EH (cell line): ENCODE measurements at places on chromosomes 4 and X.

GRCh38 chrX:118286066-118286762 lies 59.7 kb upstream of the WDR44 start:
- DNase-seq, result no peak

DNA sequence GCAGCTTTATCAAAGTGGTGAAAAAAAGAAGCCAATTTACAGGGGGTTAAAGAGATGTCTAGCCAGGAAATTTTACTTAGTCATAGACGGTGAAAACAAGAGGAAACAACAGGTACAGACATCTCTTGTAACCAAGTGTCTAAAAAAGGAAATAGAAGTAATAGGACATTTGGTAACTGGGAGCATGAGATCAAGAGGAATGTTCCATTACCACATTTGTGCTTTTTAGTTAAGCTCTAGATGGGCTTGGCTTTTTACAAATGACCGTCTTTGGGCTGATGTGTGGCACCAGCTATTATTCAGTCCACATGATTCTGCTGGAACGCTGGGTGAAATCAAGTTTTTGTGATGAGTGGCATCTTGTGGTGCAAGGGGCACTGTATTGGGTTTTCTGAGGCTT lies 179.5 kb downstream of the SMIM20 start:
- DNase-seq, result no peak

DNA sequence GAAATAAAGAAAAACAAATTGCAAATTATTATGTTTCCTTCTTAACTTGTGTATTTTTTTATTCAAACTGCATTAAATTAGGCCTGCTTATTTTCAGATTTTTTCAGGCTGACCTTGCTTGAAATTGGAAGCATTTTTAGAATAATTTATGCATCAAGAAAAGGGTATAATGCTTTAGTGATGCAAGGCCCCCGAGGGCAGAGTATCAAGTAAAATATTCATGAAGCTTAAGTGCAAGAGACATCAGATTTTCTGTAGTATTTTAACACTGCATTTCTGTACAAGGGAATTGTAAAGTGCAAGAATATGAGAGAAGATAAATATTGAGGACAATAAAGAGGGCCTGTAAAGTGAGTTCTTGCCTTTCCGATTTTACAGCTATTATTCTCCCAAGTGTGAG lies 485.8 kb upstream of the ATOH1 start:
- no peak for DNase-seq

GRCh38 chr4:120277391-120277790 lies 210.7 kb upstream of the MAD2L1 start:
- DNase-seq, result no peak

- peak; percentile 54 for DNase-seq
Measured at GRCh38 chr4:4763822-4764557, 95.5 kb upstream of the MSX1 start.

DNA sequence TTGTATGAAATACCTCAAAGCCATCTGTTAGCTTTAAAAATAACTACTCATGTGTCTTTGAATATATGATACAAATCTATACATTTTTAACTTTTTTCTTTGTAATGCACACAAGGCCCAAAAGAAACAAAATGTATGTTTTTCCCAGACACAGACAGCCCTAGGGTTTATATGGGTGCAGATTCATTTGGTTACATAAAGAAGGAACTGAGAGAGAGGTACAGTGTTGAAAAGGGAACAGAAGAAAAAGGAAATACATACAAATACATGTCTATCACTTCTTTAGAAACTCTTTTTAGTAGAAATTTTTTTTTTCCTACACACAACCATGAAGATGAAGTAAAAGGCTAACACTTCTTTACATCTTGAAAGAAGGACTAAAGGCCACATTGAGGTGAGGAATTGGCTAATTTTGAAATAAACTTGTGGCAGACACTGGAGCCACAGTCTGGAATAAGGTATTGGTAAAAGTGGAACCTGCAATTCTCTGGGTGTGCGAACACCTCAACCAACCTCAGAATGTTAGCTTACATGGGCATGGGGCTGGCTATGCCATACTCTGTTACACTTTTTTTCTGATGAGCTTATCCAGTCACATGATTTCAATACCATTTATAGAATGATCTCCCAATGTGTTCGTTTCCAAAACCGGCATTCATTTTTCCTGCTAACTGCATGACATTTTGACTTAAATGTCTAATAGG lies 67.9 kb downstream of the FAM47C start:
- DNase-seq, result no peak

- no peak for DNase-seq
Measured at GRCh38 chr4:24489870-24490269, 94.5 kb downstream of the DHX15 start.
